ENCODE measurements at places on chromosomes 6 and 20.

- no peak for DNase-seq
These were observed 337.8 kb downstream of the FARS2 start for GRCh38 chr6:5599127-5599526.

DNA sequence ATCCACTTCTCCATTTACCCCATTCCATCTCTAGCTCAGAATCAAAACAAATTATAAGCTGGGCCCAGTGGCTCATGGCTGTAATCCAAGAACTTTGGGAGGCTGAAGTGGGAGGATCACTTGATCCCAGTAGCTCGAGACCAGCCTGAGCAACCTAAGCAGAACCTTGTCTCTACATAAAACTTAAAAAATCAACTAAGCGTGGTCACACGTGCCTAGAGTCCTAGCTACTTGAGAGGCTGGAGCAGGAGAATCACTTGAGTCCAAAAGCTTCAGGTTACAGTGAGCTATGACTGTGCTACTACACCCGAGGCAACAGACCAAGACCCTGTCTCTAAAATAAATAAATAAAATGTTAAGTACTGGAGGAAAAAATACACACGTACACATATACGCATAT, 74.7 kb upstream of the RUNX2 start:
- no peak for DNase-seq

GRCh38 chr20:60060593-60060992, 102.4 kb downstream of the CDH26 start:
- DNase-seq, result no peak

- no peak for DNase-seq
These were observed 118.1 kb downstream of the VEGFA start for GRCh38 chr6:43887906-43888683.

DNA sequence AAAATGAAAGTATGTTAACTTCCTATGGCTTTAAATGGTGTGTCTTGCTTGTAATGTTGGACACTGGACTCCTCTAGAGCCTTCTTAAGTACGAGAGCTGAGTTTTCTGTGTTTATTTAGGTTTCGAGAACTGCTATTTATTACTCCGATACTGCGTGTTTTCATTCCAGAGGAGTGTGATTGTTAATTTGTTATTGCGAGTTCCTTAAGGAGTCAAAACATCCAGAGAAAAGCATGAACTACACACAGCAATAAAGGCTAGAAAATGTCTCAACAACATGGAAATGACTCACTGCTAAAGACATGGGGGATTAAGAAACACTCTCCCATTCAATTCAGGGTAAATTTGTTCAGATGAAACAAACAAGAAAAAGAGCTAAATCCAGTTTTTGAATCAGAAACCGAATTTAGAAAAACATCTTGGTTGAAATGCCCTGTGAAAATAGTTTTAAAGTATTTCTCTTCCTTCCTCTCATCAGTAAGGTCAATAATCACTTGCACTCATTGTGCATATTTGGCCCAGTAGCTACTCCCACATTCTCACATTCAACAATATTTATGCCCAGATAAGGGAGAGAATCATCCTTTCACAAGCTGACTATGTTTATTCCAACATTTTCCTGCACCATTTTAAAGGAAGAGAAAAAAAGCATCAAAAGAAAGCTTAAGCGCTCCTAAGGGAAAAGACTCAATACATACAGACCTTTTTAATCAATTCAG, 36.0 kb downstream of the ATXN1 start:
- no peak for DNase-seq

GRCh38 chr20:43194137-43194536, 4.4 kb upstream of the PTPRT start:
- no peak for DNase-seq

GRCh38 chr6:72322771-72323170, 299.1 kb upstream of the KCNQ5 start:
- no peak for DNase-seq

GRCh38 chr6:17474289-17474688, 80.9 kb downstream of the CAP2 start:
- DNase-seq, result no peak

GRCh38 chr6:133835901-133836300, 53.0 kb upstream of the TCF21 start:
- DNase-seq, result no peak

- no peak for DNase-seq
These were observed 69.7 kb downstream of the DLL1 start for GRCh38 chr6:170221052-170221752.

DNA sequence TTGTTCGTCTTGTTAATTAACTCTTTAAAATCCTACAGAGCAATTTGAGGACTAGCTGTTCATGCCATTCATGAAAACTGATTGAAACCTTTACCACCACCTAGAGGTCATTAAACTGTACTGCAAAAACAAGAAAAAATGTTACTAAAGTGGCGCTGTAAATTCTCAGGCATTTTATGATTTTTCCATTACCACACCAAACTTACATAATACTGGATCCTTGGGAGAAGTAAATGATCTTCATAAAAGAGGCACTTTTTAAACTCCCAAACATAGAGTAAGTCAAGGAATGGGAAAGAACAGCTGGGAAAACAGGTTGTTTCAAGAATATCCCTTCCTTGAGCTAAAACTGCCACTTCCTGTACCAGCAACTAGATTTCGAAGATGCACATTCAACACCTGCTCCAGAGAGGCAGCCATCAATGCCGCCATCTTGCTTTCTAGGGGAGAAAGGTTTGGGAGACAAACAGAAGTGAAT, 54.3 kb downstream of the MYLIP start:
- DNase-seq, result no peak

DNA sequence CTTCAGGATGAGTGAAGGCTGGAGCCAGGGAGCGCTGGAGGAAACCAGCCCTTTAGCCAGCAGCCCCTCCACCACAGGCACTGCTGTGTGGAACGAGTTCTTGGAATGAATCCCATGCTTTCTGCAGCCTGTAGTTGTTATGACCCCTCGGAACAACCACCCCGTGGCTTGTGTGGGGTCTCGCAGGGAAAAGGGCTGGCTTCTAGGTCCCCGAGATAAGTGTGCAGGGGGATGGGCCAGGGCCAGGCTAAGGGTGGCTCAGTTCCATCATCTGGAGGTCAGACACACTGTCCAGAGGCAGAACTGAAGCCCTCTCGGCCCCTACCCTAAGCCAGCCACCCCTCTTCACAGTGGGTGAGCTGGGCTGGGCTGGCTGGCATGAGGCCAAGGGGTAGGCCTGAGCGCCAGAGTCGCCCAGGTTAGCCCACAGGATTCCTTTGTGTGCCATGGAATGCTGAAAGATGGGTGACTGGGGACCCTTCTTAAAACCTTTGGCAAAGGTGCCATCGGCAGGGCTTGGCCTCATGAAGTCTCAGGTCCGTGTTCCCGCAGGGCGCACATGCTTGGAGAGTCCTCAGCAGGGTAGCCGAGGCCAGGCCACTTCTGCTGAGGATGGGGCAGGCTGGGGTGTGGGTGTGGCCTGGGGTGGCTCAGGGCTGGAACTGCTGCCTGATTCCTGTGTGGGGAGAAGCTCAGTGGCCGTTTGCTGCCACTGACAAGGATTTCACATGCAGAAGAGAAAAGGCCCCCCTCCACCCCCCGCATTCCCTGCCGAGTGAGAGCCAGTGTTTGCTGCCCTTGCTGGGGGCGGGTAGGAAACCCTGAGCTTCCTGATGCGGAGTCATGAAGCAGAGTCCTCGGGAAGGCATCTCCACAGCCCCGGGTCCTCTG, 24.6 kb downstream of the SPATA2 start:
- peak; percentile 55 for DNase-seq

DNA sequence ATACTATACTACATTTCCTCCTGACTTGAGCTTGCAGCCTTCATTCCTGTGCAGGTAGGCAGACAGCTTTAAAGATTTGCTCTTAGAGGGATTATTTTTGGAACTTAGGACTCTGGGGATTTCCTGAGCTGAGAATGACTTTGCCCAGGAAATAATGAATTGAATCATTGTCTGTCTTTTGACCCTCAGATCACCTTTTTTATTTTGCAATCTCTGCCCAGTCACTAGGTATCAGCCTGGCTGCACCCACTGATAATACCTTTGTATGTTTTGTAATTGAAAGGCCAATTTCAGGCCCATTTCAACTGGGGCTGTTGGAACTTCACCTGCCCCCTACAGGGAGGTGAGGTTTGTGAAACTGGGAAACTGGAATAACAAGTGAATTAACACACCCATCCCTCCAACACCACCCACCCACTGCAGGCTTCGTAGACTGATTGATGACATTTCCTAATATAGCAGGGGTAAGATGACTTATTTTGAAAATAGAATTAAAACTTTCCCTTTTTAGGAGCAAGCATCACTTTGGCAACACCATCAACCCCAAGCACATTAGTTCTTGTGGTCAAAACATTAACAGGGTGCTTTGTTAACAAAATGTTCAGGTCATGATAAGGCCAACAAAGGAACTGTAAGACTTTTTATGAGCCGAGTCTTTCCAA, 157.1 kb upstream of the CENPW start:
- no peak for DNase-seq

DNA sequence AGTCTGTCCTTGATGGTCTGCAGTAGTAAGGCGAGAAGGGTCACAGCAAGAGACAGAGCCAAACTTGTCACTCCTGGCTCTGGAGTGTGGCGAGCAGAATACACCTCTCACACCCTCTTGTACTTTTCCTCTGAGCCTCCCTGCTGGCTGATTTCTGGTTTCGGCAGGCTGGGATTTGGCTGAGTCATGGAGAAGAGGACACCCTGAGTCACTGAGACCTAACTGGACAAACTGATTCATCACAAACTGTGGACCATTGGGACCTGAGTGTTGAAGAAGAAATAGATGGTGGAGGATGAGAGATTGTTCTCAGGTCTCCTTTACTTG, 101.7 kb downstream of the F13A1 start:
- DNase-seq, result no peak

DNA sequence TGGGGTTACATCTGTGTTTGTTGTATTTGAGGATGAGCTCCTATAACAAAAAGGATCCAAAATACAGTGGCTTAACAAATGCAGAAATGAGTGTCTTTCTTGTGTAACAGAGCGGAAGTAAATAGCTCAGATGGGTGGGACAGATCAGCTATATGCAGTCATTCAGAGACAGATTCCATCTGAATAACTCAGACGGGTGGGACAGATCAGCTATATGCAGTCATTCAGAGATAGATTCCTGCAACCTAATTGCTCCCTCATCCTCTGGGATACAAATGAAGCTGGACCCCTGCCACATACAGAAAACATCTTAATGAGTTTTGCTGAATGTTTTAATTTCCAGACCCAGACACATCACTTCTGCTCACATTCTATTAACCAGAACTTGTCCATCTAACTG, 332.3 kb downstream of the BCKDHB start:
- DNase-seq, result no peak

GRCh38 chr6:9136141-9136822, 700.9 kb upstream of the SLC35B3 start:
- no peak for DNase-seq

- no peak for DNase-seq
These were observed 356.8 kb upstream of the ARID1B start for GRCh38 chr6:156420172-156420993.

DNA sequence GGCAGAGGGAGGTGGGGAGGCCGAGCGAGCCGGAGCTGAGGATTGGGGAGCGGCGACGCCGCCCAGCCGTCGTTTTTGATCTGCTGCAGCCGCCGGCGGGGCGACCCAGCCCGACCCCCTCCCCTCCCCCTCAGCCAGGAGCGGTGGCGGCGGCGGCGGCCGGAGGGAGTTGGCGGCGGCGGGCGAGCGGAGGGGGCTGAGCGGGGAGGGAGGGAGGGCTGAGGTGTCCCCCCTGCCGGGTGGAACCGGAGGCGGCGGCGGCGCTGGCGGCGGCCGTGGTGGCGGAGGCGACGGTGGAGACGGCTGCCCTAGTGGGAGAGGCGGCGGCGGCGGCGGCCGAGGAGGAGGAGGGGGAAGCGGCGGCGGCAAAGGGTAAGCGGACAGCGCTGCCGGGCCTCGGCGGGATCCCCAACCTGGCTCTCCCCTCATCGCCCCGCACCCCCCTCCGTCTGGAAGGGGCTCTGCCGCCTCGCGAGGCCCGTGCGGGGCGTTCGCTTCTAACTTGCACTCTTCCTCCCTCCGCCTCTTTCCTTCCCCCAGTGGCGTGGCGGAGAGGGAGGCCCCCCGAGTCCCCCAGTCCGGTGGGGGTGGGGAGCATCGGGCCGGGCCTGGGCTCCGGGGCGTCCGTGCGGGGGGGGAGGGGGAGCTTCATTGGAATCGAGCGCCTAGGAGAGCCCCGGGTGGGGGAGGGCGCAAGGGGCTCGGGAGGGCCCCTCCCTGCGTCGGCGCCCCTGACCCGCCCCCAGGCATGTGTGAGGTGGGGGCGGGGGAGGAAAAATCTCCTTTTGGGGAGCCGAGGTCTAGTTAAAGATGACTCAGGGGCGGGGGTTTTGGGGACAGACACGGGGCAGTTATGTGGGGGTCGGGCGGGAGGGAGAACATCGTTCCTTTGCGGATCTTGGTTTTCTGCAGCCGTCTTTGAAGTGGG, at the start of gene TAB2:
Gene TAB2, plus strand, starts transcription at position 69 of the 928 bp plus-strand sequence. CDS start 52,286 bp downstream, outside the sequence.
- no peak for DNase-seq

- DNase-seq, result no peak
These were observed 5.6 kb upstream of the CFB start for GRCh38 chr6:31940256-31940664.

DNA sequence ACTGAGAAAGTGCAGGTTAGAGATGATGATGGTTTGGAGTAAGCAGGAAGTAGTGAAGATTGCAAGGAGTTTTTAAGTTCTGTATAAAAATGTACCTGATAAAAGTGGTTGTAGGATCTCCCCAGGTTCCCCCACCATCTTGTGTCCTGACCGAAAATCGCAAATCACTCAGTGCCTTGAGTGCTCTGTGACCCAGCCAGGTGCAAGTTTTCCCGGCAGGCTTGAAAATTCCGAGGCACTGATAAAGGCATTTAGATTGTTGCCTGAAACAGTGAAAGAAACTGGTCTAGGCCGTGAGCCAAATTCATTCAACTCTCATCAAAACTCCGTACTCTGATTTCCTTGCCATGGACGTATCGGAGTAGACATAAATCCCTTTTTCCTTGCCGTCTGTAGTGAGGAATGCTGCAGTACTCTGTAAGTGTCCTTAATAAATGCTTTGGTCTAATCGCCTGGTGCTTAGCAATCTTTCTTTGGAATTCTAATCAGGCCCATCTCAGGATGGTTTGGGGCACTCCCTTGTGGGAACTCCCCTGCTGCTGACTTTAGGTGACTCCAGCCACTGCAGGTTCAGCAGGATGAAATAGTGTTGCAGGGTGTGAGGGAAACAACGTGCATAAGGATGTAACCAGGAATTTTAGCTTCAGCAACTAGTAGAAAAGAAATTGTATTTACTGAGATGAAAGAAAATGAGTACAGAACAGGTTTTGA, 1199.8 kb upstream of the MAP3K7 start:
- peak; percentile 27 for DNase-seq

DNA sequence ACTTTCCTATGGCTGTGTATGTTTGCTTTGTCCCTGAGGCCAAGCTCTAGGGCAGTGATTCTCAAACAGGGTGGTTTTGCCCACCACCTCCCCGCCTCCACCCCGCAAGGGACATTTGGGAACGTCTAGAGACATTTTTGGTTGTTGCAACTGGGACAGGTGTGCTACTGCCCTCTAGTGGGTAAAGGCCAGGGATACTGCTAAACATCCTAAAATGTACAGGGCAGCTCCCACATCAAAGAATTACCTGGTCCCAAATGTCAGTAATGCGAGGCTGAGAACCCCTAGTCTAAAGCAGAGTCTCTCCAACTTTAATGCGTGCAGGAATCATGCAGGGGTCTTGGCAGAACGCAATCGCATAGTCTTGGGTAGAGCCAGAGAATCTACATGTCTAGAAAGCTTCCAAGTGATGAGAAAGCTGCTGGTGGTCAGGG, 5.1 kb downstream of the KCNS1 start:
- DNase-seq, result peak; percentile 73
